ENCODE measurements at places on chromosomes 6 and 20.

DNA sequence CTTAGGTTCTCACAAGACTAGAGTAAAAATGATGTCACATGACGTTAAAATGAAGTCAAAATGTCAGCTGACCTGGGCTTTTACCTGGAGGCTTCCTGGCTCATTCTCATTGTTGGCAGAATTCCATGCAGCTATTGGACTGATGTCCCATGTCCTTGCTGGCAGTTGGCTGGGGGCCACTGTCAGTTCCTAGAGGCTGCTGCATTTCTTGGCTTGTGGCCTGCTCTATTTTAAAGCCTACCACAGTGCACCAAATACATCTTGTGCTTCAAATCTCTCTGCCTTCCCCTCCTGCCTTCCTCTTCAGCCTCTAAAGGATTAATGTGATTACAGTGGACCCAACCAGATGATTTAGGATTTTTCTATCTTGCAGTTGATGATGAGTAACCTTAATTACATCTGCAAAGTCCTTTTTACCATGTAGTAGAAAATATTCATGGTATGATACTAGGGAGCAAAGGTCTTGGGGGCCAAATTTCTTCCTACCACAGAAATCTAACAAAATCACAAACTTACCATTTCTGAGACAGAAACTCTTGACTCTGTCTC, 81.9 kb downstream of the FIG4 start:
- no peak for ATAC-seq

DNA sequence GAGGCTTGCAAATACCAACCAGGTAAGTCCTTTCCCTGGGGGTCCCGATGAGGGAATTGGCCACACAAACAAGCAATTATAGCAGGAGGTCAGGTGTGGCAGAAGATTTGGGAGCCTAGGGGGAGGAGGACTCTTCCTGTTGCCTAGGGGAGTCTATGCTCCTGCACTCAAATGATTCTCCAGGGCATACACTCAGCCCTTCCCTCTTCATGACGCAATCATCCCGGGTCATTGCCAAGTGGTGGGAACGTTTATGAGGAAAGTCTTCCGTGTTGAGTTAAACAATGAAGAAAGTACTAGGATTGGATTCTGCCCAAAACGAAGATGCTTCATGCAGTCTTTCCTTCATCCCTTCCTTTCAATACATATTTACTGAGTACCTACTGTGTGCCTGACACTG, 186.5 kb upstream of the TSHZ2 start:
- ATAC-seq, result no peak

DNA sequence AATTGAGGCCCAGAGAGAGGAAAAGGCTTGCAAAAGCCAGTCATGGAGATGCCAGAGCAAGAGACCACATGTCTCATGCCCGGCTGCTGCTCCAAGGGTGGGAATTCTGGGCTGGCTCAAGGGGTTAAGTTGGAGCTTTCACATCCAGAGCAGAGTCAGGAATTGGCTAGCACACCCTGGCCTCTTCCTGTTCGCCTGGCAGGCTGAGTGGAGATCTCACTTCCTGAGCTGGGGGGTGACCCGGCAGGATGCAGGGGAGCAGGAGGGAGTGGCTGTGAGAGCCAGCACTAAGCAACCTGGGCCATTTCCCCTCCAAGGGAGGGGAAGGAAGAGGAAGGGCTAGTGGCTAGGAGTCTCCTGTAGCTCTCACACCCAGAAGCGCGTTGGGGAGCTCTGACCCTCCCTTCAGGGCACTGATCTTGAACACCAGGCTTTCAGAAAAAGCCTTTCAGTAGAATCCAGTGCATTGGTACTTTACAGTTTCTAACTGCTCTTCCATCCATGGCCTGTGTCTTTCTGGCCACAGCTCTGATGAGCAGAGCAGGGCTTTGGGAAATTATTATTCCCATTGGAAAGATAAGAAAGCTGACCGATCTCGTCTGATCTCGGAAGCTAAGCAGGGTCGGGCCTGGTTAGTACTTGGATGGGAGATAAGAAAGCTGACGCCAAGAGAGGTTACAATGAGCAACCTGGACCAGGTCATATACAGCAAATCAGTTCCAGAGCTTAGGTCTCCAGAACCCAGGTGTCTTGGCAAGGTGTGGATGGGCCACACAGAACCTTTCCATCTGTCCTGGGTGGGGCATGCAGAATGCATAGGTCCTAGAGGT, 2.2 kb upstream of the CCM2L start:
- peak; percentile 86 for ATAC-seq

DNA sequence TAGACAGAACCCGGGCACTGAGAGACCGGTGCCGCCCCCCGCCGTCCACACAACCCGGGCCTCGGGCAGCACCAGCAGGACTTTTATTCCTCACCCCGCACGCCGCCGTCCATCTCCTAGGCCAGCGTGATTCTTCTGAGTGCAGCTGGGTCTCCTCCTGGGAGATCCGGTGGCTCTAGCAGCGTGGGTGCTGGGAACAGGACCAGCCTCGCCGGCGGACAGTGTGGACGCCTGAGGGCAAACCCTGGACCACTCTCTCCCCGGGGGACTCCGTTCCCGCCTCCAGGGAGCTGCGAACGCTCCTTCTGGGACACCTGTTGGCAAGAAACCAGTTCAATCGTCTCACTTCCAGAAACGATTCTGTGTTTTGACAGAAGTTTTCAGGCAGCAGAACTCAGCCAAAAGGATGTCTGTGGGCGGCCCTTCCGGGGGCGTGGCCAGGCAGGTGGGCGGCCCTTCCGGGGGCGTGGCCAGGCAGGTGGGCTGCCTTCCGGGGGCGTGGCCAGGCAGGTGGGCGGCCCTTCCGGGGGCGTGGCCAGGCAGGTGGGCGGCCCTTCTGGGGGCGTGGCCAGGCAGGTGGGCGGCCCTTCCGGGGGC, 130.7 kb downstream of the DLL1 start:
- no peak for ATAC-seq

GRCh38 chr6:69116658-69117057, 481.6 kb downstream of the ADGRB3 start:
- ATAC-seq, result no peak

GRCh38 chr20:19098117-19098516, 114.3 kb upstream of the SLC24A3 start:
- ATAC-seq, result no peak

- ATAC-seq, result peak; percentile 38
These were observed 99.3 kb downstream of the PRND start for GRCh38 chr20:4820806-4821518.

- ATAC-seq, result no peak
These were observed at the start of gene TMEM151B for GRCh38 chr6:44269921-44270525. TSS of gene TMEM151B (plus strand) at chr6:44270450. CDS start at chr6:44270743, 293 bp downstream.

- no peak for ATAC-seq
These were observed 62.1 kb downstream of the NOL4L start for GRCh38 chr20:32522776-32523612.

DNA sequence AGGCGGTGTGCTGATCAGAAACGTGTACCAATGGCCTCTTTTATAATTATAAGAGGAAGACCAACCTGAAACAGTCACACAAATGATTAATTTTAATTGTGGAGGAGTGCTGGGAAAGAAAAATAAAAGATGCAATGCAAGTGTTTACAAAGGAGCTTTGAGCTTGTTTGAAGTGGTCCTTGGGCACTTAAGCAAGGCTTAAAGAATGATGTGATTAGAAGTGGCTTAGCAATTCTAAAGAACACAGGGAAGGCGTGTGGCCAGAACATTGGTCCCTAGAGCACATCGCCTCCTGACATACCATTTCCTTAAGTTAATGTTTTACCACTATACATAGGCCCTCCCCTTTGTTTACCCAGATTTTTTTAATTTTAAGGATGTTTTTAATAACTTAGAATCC, 26.1 kb downstream of the PTPN1 start:
- ATAC-seq, result no peak

GRCh38 chr20:9886227-9886626, 47.4 kb upstream of the PAK5 start:
- no peak for ATAC-seq

GRCh38 chr6:161455848-161456247, 182.0 kb upstream of the AGPAT4 start:
- no peak for ATAC-seq
